ENCODE measurements at places on chromosomes 2 and 18. TPM values are rescaled to one million over a fixed set of nuclear protein-coding genes. Genes with fewer than 3 reads are reported as not detected.

GRCh38 chr2:75998451-75998850, 287.7 kb upstream of the GCFC2 start:
- DNase-seq = no peak

DNA sequence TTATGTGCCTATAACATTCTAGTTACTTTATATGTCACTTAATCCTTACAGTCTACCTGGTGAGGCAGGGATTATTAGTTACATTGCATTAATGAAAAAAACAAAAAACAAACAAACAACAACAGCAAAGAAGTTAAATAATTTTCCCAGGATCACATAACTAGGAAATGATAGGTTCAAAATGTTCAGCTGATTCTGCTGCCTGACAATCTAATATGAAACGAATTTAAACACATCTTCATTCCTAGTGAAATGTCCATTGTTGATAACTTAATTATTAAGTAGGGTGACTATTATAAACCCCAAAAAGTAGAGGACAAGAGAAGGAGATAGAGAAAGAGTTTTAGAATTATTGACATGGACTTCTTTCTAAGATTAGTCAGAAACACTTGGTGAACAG, 22.6 kb downstream of the HOXD1 start:
- no peak for DNase-seq

- no peak for DNase-seq
Measured at GRCh38 chr2:37549598-37549997, 121.8 kb downstream of the CDC42EP3 start.

CD8B2 gene
- not detected for total RNA-seq

- no peak for DNase-seq
Measured at GRCh38 chr2:240789051-240789453, 31.0 kb downstream of the KIF1A start.

GRCh38 chr2:36762764-36763490, 66.4 kb downstream of the VIT start:
- no peak for DNase-seq

DNA sequence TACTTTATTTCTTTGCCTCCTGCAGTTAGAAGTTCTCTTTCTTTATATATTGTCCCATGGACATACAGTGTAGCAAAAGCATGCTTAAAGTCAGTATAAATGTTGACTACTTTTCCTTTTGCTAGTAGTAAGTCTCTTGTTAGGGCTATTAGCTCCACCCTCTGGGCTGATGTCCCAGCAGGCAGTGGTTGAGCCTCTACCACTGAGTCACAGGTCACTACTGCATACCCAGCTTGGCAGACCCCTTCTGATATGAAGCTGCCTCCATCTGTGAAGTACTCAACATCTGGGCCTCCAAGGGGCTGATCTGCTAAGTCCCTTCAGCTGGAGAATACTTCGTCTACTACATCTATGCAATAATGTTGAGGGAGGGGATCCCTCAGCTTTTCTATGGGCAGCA, 61.0 kb upstream of the SLC35G4 start:
- DNase-seq = no peak
